CD4-positive, alpha-beta T cell (primary cell): ENCODE measurements at places on chromosomes 5 and 9.

DNA sequence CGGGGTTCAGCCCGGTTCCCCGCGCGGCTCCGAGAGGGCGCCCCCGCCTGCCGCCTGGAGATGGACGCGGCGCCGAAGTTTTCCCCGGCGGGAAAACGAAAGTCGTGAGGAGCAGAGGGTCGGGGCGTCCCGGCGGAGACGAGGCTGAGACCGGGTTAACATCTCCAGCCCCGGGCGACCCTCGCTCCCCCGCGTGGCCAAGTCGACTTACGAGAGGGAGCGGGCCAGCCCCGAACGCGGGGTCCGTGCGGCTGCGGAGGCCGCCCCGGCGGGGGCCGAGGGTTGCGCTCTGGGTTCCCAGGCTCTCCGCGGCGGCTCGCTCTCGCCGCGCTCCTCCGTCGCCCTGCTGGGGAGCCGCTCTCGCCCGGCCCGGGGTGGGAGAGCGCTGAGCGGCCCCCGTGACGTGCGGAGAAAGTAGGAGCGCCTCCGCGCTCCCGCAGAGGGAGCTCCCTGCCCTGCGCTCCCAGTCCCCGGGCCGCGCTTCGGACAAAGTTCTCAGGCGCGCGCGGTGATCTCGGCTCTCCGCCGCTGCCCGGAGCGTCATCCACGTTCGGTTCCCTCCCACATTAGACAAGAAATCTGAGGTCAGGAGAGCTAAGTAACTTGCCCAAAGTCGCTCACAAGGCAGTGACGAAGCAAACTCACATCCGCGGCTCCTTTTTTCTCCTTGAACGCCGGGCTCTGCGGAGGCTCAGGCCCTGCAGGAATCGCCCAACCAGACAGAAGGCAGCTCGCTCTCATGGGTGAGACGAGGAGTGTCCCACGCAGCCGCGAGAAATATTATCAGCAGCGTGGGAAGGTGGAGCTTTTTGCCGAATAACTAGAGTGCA lies 1.2 kb upstream of the GCNT4 start:
- DNase-seq, result peak; percentile 48

GRCh38 chr9:93129691-93130500 lies 4.2 kb downstream of the NINJ1 start:
- no peak for DNase-seq

DNA sequence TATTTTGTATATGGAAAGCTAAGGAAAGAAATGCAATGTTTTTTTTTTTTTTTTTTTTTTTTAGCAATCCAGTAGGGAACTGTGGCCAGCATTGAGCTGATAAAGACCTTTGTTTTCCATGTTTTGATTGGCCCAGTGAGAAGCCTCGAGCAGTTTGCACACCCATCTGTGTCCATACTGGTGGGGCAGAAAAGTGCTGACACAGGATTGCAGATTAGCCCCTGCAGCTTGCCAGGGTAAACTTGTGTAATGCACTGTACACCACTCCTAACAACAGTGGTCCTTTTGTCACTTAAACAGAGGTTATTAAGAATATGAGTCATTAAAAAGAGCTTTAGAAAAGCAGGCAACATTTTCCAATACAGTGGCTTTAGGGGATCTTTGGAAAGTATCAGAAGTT lies 132.8 kb upstream of the CDKN2B start:
- no peak for DNase-seq

DNA sequence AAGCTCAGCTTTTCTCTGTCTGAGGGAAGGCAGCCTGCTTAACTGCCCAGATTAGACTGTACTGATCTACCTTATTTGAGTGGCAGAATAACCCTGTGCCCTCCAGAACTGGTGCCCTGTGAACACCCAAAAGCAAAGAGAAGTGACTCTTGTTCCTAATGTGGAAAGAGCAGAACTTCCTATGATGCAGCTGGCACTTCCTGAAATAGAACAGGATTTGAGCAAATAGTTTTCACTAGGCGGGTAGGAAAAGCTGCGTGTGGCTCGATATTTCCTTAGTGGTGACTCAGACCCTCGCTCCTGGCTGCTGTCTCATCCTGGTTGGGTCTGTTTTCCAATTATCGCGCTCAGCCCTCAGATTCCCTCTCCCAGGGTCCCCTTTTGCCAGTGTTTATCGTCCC lies 89.9 kb downstream of the SH3TC2 start:
- DNase-seq, result no peak

DNA sequence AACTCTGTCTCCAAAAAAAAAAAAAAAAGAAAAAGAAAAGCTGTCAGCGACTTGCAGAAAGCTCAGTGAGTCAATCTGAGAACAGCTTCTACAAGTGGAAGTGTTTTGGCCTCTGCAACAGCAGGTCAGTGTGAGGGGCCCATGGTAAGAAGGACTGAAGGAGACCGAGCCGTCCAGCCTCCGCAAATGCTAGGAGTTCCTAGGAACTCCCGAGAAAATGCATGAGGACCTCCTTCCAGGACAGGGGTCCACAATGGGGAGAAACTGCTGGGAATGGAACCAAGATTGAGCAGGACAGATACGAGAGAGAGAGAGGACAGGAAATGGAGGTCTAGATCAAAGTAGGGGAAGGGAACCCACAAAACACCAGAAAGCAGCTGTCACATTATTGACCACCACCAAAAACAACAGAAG lies 180.5 kb downstream of the CRB2 start:
- DNase-seq, result no peak

DNA sequence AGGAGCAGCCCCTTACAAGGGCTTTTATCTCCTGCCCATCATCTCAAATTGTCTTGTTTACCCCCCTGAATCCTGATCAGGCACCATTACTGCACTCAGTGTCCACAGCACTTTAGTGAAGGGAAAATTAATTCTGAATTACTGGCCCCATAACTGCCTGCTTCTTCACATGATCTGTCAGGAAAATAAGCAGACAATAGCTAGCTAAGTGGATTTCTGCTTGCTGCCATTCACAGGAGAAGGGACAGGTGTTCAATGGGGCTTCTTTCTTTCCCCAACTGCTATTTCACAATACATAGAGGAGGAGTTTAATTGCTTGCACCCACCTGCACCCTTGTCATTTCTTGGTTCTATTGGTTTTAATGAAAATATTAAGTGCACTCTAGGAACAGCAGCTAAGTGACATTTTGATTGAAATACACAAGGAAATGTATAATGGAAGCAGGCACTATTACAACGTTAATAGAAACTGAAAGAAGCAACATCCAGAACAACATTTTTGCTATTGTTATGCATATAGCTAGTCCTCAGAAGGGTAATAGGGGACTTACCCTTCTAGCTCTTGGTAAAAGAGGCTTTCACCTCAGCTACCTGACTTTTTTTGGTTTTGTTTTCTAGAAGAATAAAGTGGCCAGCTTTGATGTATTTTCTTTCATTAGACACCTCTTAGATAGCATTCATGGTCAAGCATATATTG lies 599.3 kb upstream of the TLE4 start:
- DNase-seq, result no peak

GRCh38 chr5:59130431-59130830 lies 547.6 kb downstream of the RAB3C start:
- DNase-seq, result no peak

DNA sequence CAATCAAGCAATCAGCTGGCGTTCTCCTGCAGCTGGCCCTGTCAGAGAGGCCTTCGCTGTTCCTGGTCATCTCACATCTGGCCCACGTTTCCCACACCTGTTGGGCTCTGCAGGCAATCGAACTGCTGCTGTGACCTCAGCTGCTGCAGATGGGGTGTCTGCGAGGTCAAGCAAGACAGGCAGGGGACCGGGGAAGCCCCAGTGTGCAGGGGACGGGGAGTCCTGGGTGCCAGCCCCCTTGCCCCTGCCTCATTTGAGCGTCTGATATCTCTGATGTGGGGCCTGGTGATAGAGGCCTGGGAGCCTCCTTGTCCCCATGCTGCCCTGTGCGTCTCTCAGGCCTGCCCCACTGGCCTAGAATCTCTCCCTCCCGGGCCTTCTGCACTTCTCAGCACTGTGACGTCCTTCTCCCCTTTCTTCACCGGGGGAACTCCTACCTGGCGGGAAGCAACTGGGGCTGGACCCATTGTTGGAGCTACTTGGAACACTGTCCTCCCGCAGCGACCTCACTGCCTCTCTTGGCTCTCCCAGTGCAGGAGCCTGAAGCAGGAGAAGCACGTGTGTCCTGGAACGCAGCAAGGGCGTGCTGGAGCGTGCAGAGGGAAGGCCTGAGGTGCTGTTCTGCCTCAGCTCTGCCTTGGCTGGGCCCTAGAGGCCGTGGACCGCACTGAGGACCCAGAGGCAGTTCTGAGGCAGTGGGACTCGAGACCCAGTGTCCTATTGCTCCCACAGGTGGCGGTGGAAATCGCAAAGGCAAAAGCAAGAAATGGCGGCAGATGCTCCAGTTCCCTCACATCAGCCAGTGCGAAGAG lies 3.9 kb downstream of the GRK6 start:
- DNase-seq, result no peak

DNA sequence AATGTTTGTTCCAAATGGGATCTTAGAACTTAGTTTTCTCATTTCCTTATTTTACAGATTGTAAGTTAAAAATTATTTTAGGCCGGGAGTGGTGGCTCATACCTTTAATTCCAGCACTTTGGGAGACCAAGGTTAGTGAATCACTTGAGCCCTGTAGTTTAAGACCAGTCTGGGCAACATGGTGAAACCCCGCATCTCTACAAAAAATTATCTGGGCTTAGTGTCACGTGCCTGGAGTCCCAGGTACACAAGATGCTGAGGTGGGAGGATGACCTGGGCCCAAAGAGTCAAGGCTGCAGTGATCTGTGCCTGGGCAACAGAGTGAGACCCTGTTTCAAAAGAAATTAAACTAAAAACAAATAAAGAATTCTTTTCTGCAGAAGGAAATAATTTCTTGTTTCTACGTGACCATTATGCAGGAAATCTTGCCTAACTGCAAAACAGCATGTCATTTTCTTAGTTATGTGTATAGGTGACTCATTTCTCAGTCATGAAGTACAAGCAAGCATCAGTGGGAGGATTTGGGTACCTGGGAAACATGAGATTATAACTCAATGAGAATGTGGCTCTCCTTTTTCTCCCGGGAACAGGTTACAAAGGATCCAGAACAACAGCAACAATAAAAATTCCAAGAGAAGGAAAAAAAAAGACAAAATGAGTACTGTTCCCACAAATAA lies 375.1 kb upstream of the ST8SIA4 start:
- no peak for DNase-seq

DNA sequence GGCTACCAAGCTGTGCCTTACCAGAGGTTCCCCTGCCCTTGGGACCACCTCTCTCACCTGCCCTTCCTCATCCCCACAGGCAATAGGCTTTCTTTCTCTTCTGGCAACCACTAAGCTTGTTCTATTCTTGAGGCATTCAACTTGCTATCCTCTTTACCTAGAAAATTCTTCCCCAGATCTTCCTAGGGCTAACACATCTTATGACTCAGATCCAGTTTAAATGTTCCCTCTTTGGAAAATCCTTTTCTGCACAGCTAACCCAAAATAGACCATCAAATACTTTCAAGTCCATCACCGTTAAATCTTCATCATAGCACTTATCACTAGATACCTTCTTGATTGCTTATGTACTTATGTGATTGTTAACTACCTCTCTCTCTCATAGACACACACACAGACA lies 93.7 kb downstream of the ENC1 start:
- DNase-seq, result no peak

- no peak for DNase-seq
Observed at GRCh38 chr5:180777475-180777874, 25.1 kb downstream of the MGAT1 start.

GRCh38 chr9:88657893-88658292 lies 122.9 kb downstream of the NXNL2 start:
- DNase-seq, result no peak

- DNase-seq, result no peak
Observed at GRCh38 chr9:38257626-38258215, 134.8 kb upstream of the ALDH1B1 start.

DNA sequence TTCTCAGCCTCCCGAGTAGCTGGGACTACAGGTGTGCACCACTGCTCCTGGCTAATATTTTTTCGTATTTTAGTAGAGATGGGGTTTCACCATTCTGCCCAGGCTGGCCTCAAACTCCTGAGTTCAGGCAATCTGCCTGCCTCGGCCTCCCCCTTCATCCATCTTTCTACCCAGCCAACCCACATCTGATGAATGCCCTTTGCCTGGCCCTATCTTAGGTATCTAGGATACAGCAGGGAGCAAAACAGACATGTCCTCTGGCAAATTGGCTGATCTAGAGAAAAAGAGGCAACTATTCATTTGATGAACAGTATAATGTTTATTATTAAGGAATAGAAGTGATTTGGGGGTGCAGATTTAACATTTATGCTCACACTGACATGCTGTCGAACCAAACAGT lies 123.0 kb downstream of the TRIO start:
- DNase-seq, result no peak

DNA sequence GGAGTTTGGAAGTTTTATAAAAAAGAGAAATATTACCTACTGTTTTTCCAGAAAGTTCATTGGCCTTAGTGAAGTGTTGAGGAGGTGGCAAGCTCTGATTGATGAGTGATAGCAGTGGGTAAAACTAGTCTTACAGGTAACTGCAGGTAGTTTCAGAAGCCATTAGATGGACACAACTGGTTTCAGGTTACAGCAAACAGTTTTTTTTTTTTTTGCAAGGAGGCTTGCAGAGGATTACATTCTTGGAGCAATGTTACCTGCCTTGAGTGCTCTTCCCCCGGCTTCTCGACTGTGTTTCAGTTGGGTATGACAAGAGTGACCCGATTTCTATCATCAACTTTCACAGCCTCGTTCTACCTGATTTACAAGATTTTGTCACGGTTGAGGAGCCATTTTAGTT lies 333.4 kb downstream of the YTHDC2 start:
- no peak for DNase-seq

DNA sequence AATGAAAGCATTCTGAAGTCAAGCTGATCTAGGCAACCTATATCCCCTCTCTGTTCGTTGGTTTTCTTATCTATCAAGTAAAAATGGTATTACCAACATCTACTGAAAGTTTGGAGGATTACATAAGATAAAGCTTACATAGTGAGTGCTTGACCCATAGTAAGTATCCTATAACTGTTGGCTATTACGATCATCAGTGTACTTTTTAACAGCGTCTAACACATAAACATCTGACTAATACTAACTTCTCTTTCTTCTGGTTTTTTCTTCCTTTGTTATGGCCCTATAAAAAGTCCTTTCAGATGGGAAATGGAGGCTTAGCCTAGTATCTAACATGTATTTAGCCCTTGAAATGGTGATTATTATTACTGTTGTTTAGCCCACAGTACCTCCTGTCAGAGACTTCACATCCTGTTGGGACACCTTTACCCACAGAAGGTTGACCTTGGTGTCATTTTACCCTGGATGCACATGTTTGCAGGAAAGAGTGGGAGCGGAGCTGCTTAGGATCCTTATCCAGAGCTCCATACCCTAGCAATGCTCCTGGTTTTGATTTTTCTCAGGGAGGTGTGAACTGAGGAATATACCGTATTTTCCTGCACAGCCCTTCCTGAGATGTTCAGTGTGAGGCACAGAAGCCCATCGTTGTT lies 6.0 kb downstream of the INSYN2B start:
- DNase-seq, result no peak

GRCh38 chr9:137534256-137535119 lies 15.7 kb downstream of the PNPLA7 start:
- peak; percentile 54 for DNase-seq

- no peak for DNase-seq
Observed at GRCh38 chr9:133463234-133463863, 3.6 kb downstream of the CACFD1 start.
